Stimulated activated CD8-positive, alpha-beta memory T cell treated with anti-CD3 and anti-CD28 coated beads, Interleukin-2, amount 100 ng/mL, for 48 hours (primary cell): ENCODE measurements at places on chromosomes 11 and 22.

- DNase-seq: no peak
These were observed 21.3 kb upstream of the DRG1 start for GRCh38 chr22:31378123-31378522.

DNA sequence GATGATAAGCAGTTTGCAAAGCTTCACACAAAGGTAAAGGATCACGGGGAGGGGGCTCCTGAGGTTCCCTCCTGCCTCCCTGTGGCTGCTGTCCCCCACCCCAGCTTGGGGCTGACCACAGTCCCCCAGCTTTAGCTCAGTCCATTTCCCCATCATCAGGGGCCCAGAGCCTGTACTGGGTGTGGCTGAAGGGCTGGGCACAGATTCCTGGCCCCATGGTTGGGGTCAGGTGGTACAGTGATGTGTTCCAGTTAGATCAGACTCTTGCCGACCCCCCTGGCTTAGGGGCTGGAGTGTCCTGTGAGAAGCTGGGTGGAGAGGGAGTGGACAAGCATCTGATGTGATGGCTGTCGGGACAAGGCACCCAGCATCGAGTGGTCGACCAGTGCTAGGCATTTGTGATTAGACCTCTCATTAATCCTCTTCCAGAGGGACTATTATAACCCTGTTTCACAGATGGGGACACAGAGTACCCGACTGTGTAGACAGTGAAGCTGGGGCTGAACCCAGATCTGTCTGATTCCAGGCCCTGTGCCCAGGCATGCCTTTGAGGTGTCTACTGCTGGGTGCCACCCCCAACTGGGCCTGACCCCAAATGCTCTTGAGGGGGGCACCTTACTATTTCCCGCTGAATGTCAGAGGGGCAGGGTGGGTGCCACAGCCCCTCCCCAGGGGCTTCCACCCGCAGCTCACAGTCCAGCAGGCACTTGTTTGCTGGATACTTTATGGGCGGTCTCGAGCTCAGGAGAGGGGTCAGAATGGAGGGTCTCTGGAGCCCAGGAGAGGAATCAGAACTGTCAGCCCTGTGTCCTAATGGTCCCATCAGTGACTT lies 4.3 kb downstream of the SHANK3 start:
- no peak for DNase-seq

DNA sequence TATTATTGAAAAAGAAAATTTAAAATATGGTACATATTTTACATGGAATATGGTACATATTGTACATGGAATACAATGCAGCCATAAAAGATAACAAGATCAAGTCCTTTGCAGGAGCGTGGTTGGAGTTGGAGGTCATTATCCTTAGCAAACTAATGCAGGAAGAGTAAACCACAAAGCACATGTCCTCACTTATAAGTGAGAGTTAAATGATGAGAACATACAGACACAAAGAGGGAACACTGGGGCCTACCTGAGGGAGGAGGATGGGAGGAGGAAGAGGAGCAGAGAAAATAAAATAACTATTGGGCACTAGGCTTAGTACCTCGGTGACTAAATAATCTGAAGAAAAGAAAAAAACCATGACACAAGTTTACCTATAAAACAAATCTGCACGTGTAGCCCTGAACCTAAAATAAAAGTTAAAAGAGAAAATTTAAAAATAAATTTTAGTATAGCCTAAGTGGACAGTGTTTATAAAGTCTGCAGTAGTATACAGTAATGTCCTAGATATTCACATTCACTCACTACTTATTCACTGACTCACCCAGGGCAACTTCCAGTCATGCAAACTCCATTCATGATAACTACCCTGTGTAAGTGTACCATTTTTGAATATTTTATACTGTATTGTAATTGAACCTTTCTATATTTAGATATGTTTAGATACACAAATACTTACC lies 204.4 kb downstream of the FAM76B start:
- DNase-seq: no peak

DNA sequence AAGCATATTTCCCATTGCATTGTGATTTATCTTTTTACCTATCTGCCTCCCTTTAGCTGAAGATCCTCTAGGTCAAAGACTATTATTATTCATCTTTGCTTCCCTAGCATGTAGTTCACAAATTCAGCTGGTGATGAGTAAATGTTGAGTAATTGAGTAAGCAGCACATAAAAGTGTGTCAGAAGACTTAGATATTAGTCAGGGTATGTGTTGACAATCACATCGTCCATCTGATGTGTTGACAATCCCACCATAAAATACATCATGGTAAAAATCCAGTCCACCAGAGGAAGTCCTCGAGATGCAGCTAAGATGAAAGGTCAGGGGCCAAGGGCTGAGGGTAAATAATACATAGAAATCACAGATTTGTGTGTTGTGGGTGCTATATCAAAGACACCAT lies 22.9 kb upstream of the ABTB2 start:
- no peak for DNase-seq

GRCh38 chr11:69538854-69539253 lies 57.4 kb downstream of the LINC01488 start:
- DNase-seq: no peak
